ENCODE measurements at places on chromosomes 12 and 14.

- DNase-seq = no peak
Observed at GRCh38 chr14:64509036-64509435, 4.5 kb downstream of the ZBTB1 start.

DNA sequence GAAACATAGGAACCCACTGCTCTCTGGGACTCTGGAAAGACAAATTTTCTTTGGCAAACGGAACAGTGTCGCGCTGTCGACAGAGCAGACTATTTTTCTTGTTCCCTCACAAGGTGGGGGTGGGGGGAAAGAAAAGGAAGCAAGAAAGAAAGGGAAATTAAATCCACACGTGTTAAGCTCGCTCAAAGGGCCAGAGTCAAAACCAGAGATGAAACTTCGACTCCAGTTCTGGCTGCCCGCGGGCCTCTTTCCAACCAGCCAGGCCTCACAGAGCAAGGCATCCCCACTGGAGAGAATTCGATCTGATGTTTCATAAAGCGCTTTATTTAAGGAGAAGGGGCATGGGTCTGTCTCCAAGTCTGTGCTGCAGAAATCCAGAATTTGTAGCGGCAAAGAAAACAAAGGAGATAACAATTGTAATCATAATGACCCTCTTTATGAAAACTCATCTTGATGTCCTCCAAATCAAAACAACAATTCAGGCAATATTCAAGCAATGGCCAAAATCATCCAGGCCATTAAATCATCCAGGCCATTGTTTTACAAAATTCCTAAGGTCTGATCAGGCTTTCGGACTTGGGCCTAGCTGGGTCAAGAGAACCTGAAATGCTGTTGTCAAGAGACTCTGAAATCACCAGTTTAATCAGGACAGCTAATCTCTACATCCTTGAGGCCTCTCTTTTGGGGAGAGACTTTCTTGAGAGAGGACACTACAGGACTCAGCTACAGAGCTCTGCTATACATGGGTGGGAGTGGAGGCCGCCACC lies 5.3 kb upstream of the TBX5 start:
- DNase-seq = peak; percentile 59

DNA sequence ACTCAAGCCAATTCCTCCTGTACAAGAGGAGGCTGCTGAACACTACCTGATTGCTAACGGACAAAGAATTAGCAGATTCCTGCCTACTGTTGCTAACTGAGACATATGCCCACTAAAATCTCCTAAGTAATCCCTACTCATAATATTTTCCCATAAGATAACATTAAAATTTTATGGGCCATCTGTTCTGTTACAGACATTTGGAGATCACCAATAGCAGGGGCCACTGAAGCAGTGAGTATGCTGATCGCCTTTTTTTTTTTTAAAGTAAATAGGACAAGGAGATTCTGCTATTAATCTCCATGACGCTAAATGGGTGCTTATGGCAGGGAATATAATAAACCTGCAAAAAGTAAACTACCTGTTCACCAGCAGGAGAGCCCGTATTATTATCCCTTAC lies 292.9 kb downstream of the MED13L start:
- DNase-seq = no peak

DNA sequence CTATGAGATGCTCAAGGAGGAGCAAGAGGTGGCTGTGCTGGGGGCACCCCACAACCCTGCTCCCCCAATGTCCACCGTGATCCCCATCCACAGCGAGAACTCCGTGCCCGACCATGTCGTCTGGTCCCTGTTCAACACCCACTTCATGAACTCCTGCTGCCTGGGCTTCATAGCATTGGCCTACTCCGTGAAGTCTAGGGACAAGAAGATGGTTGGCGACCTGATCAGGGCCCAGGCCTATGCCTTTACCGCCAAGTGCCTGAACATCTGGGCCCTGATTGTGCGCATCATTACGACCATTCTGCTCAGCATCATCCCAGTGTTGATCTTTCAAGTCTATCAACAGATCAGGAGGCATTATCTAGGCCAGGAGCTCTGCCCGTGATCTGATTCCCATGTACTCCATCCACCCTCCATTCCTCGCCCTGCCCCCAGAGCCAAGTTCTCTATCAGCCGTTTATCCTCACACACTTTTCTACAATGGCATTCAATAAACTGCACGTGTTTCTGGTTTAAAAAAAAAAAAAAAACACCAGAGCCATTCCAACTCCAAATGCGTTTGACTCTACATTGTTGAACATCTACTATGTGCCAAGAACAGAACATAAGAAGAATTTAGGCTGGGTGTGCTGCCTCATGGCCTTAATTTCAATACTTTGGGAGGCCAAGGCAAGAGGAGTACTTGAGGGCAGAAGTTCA lies 17.5 kb downstream of the ATXN2 start:
- no peak for DNase-seq

- DNase-seq = no peak
Observed at GRCh38 chr14:31802838-31803237, 241.6 kb downstream of the NUBPL start.

GRCh38 chr12:66423266-66423665 lies 121.0 kb downstream of the HELB start:
- DNase-seq = no peak

DNA sequence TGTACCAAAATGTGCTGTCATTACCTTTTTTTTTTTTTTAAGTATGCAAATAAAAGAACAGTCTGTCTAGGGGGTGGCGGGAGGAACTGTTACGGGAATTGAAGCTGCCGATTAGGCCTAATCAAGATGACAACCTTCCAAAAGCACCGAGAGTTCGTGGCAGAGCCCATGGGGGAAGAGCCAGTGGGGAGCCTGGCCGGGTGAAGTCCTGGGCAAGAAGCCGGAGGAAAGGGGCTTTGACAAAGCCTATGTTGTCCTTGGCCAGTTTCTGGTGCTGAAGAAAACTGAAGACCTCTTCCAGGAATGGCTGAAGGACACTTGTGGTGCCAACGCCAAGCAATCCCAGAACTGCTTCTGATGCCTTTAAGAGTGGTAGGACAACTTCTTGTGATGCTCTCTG lies 42.6 kb downstream of the ACTN1 start:
- DNase-seq = no peak

DNA sequence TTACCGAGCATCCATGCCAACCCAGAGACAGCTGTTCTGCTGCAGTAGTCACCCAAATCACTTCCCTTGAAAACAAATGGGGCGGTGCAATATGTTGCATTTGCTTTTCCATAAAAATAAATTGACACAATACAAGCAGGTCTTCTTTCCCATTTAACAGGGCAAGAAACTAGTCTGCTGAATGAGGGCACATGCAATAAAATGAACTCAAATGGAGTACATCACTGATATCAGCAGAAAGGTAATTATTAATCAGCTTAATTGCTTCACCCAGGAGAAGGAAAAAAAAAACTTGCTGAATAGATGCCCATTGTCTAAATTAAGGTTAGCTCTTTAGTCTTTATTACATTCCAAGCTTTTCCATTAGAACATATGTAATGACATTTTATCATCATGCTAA lies 175.1 kb upstream of the GZMB start:
- no peak for DNase-seq

GRCh38 chr12:126156806-126157574 lies 1091.8 kb downstream of the AACS start:
- DNase-seq = no peak

- DNase-seq = no peak
Observed at GRCh38 chr14:67442139-67442906, 30.4 kb upstream of the PLEK2 start.

DNA sequence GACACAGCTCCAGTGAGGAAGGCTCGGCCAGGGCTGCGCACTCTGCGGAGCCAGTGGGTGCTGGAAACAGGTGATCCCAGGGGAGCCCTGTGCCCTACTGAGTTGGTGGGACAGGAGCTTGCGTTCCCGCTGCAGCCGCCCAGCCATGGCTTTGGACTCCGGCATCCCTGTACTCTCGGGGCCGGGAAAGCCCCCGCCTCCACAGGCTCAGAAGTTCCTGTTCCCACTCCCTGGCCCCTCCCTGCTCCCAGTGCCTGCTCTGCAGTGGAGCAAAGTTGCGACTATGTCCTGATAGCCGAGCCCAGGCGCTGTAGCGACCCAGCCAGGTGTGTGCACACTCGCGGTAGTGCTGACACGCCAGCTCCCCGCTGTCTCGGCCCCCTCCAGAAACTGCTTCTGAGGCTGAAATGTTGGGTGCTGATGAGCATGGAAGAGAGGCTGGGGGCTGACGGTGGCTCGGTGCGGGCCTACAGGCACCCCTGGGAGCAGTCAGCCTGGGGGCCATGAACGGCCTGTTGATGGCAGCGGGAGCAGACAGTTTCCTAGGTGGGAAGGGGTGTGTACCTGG lies 344.6 kb upstream of the MGAT4C start:
- DNase-seq = no peak

GRCh38 chr12:40616383-40616915 lies 75.8 kb upstream of the CNTN1 start:
- DNase-seq = no peak

DNA sequence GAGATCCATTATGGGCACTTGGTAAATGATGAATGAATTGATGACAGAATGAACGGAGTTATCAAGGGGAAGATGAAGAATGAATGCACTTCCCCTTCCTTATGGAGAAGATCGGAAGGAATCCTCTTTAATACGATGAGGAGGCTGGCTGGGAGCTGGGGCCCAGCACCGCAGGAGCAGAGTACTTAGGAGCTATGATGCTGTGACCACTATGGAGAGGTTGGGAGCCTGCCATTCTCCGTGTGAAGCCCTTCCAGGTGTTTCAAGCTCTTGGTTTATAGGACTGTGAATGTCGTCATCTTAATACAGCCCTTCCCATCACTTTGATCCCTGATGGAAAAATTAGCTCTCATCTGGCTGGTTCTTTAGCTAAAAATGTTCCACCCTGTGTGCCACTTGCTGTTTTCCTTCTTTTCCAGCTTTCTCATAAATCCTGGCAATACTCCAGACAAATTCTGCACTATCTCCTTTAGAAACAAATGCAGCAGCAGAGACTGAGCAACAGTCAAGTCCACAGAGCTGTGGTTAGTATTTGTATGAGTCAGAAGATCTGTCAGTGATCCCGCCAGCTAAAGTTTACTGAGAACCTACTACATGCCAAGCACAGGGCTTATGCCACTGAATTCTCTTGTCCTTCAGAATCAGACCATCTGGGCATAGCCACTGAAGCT lies 263.1 kb upstream of the CRY1 start:
- DNase-seq = peak; percentile 76

- DNase-seq = no peak
Observed at GRCh38 chr14:20769421-20769820, 1.2 kb downstream of the EDDM3B start.

DNA sequence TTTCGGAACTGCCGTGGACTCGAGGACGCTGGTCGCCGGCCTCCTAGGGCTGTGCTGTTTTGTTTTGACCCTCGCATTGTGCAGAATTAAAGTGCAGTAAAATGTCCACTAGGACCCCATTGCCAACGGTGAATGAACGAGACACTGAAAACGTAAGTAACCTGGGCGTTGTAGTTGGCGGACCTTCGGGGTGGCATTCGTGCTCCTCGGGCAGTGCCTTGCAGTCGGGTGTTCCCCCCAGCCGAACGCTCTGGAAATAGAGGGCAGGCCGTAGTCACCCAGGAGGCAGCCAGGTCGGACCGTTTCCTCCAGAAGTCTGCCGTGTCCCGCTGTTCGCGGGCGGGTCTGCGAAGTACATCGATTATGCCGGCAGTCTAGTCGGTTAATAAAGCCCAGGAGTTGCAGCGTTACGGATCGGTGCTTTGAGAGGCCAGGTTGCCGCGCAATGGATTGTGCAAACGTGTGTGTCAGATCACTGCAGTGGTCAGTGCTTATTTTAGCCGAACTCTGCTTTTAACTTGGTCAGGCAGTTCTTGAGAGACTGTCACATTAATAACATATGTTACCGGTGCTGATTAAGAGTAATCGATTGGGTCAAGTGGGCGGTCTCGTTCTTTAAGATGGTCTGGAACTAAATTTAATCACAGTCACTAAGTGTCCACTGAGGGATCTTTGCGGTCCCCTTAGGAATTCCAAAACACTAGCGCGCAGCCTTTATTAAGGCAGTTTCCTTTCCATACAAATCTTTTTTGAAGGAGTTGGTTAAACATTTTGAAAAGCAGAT lies 906 bp downstream of the MARK3 start:
- peak; percentile 32 for DNase-seq

- DNase-seq = no peak
Observed at GRCh38 chr12:9103050-9103849, 12.5 kb downstream of the A2M start.

DNA sequence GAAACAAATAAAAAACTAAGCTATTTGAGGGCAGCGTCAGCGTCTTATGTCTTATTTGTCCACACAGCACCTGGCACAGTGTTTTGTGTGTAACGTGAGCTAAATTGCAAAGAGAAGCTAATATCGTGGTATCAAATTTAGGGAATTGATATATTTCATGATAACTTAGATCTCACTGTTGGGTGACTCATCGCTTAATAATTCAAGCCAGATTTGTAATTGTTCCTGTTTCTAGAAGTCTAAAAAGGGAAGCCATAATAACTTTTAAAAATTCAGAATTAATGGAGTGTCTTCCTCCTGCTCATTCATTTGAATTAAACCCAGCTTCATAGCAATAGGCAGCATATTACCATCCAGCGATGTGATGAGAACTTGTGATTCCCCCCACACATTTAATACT lies 214.7 kb downstream of the PDZRN4 start:
- DNase-seq = peak; percentile 0

Measured in EL (cell line).